ENCODE measurements at places on chromosomes 11 and 22.

GRCh38 chr22:34976886-34977285 lies 89.1 kb upstream of the ISX start:
- DNase-seq, result no peak

GRCh38 chr11:1826552-1827094 lies 8.2 kb upstream of the SYT8 start:
- DNase-seq, result peak; percentile 53

DNA sequence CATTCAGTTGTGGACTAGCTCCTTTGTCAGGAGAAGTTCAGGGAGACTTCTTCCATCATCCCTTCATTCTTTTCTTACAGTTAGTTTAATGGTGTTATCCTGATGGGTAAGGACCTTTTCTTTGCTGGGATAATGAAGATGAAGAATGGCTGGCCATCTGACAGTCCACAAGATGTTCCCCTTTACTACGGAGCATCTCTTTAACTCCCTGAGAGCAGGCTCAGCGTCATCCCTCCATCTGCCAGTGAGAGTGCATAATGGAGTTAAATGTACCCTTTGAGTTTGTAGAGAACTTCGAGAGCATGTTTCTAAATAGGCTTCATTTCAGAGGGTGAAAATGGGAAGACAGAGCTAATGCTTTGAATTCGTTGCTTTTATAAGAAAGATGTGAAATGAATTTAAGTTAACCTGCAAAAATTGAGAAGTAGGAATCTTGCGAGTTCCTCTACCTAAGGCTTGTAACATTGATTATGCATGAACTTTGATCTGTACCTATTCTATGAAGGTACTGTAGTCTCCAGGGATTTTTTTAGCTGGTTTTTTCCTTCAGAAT lies 1.7 kb downstream of the EP300 start:
- peak; percentile 58 for DNase-seq

DNA sequence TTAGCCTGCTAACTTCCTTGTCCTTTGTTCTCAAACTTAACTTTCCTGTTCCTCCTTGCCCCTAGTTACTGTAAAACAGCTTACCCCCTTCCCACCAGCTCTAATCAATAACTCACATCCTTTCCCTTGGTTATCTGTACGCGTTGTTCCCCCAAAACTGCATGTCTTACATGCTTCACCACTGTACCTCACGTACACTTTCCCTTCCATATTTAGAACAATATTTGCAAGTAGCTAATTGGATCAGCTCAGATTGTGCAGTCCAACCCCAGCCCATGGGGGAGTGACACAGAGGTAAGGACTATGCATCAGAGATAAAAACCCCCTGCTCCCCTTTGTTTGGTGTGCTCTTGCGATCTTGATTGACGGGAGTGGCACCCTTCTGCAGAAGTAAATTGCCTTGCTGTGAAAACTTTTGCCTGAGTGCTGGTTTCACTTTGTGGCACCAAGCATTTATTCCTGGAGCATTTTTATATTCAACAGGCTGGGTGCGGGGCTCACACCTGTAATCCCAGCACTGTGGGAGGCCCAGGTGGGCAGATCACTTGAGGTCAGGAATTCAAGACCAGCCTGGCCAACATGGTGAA lies 30.9 kb downstream of the MIF start:
- DNase-seq, result no peak

GRCh38 chr11:66279092-66279734 lies 1.2 kb downstream of the CNIH2 start:
- no peak for DNase-seq

GRCh38 chr11:82815406-82815805 lies 81.7 kb upstream of the FAM181B start:
- DNase-seq, result no peak

DNA sequence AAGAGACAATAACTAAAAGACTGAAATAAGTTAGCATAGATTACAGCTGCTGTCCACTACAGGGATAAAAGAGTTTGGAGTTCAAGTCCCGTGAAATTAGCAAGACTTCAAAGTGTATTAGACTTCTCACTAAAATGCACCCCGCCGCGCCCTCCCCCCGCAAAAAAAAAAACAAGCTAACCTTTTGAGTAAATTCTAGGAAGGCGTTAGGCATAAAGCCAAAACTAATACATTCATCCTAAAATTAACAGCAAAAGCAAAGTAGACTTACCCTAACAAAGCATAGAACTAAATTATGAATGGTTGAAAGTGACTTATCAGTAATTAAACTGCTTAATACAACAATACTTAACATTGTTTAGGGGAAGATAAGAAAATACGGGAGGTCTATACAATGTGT lies 581.0 kb upstream of the CHORDC1 start:
- DNase-seq, result no peak

- DNase-seq, result no peak
Observed at GRCh38 chr11:11107076-11107723, 245.8 kb downstream of the CSNK2A3 start.

DNA sequence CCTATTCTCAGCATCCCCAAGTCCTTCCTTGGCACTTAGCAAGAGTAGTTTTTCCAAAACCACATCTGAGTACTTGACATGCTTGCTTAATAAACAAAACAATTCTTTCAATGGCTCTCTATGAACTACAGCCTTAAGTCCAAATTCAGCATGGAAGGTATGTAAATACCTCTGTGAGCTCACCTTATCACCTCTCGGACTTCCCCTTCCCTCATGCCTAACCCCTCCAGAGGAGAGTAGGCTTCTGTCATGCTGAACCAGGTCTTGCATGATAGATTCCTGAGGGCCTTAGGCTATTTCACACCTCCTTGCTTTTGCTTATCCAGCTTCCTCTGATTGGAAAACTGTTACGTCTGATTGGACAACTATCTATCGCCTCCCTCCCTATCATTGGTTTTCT lies 312.9 kb upstream of the CCDC90B start:
- no peak for DNase-seq

- no peak for DNase-seq
Observed at GRCh38 chr11:69711822-69712801, 8.3 kb upstream of the FGF19 start.

- DNase-seq, result peak; percentile 36
Observed at GRCh38 chr11:113201054-113201818, 113.1 kb upstream of the TTC12 start.

- no peak for DNase-seq
Observed at GRCh38 chr22:32961497-32961896, 96.7 kb downstream of the SYN3 start.

DNA sequence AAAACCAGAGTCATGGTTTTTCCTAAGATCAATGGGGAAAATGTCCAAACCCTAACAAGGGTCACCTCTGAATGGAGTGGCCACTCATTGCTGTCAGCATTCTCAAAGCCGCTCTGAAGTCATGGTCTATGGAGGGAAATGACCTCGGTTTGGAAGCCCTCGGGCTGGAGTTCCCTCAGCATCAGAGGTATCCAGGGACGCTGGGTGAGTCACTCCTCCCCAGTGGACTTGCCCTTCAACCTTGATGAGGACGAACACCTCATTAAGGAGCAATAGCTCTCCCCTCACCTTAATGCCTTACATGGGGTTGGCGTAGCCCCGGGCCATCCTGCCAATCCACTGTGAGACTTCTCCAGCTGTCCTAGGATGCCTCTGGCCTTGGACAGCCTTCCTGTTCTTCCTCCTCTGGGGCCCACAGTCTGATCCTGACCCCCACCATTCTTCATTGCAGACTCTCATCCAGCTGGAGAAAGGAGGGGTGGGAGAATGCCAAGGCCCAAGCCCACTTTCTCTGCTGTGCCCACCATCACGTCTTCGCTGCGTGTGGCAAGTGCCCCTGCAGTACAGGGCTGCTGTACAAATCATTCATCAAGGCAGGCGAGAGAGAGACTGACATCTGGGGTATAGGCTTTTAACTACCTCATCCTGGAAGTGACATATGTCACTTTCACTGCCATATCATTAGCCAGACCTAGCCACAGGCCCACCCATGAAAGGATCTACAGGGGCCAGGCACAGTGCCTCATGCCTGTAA lies 25.4 kb upstream of the MYH9 start:
- DNase-seq, result no peak

DNA sequence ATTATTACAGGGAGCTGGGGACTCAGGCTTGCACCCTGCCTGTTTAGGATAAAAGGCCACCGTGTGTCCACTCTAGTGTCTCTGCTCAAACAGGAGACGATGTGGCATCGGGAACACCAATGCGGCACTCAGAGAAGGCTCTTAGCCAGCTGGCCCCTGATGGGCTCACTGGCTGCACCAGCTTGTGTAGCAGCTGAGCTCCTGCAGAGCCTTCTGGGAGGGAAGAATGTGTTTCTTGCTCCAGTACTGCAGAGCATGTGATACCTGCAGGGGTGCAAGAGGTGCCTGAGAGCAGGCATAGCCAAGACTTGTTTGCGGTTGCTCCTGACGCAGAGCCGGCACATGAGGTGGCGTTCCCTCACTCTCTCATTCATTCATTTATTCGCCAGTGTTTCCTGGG lies 44.4 kb upstream of the KCNQ1OT1 start:
- DNase-seq, result no peak

Data from testis (tissue), 5 donors.